ENCODE measurements at places on chromosomes 13 and 19. TPM values are rescaled to one million over a fixed set of nuclear protein-coding genes. Genes with fewer than 3 reads are reported as not detected.

- no peak for DNase-seq
Measured at GRCh38 chr13:101565317-101565716, 112.8 kb downstream of the ITGBL1 start.

The SLAIN1 gene
- 1.3 TPM for total RNA-seq

The CYP2A7 gene
- not detected for total RNA-seq

The ZNF57 gene
- 3.1 TPM for total RNA-seq

- DNase-seq = no peak
Measured at GRCh38 chr19:34104096-34104495, 68.2 kb upstream of the LSM14A start.

GRCh38 chr13:78265098-78265497 is 338.3 kb downstream of the POU4F1 start:
- DNase-seq = no peak

DNA sequence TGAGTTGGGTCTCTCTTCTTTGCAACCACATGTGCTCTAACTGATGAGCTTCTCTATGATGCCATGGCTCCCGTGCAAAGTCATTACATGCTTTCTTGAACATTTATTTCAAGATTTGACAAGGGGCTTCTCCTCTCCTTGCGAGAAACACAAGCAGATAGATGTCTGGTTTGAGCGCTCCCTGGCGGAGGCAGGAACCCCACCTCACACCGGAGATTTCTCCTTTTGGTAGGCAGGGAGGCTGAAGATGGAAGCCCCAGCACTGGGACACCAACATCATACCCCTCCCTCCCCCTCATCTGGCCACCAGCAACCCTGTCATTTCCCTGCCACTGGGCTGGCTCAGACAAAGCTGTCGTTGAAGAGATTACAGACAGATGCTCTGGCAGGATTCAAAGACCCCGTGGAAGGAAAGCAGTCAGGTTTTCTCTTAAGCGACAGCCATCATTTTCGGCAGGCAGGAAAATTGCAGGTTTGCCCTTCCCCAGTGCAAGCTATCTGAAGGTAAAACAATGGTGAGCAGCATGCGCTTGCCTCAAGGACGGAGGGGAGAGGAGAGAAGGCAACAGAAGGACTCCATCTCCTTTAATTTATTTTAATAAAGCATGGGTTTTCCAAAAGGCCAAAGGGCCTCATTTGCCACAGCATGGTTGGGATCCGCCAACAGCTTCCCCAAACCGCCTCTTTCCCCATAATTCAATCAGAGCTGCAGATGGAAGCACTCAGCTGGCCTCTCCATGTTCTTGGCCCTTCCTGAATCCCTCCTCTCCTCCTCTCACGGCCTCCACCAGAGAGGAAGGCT is 344.1 kb upstream of the TSHZ3 start:
- no peak for DNase-seq

DNA sequence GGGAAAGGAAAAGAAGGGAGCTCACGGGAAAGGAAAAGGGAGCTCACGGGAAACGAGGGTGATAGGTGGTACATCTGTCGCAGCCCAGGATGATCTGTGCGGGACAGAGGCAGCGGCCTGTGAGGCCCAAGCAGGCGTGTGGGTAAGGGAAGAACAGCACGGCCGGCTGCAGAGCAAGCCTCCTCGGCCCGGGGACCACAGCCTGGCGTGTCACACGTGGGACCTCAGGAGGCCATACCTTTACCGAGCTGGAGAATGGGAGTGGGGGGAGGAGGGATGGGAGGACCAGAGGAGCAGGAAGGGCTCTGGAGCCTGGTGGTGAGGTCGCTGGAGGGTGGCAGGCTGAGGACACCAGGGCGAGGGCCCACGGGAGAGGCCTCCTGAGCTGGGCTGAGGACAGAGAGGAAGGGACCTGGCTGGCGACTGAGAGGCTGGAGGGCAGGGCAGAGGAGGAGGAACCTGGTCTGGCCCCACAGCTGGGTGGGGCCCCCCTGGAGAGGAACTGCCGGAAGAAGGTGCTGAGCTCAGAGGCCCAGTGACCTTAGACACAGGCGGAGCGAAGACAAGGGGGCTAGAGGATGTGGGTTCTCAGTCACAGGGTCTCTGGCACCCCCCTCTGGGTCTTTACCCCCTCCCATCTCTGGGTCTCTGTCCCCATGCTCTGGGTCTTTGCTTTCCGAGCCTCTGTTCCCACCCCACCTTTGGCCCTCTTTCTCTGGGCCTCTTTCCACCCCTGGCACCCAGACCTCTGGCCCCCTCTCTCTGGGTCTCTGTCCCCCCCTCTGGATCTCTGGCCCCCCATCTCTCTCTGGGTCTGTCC is 2.9 kb upstream of the FTL start:
- no peak for DNase-seq

DNA sequence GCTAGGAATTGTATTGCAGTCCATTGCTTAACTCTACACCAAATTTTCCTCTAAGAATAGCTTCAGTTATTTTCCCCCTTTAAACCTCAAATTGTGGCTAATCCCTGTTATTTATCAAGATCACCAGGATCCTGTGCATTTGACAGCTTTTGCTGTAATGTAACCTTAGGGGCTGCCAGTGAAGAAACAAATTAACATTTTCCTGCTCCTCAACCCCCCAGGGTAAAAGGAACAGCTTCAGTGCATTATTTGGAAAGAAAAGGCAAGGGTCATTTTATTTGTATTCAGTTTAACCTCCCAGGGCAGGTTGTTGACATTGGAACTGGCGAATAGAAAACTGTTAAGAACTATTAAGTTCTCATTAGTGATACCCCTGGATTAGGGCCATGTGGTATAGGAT is 57.0 kb downstream of the PCDH20 start:
- DNase-seq = no peak

DNA sequence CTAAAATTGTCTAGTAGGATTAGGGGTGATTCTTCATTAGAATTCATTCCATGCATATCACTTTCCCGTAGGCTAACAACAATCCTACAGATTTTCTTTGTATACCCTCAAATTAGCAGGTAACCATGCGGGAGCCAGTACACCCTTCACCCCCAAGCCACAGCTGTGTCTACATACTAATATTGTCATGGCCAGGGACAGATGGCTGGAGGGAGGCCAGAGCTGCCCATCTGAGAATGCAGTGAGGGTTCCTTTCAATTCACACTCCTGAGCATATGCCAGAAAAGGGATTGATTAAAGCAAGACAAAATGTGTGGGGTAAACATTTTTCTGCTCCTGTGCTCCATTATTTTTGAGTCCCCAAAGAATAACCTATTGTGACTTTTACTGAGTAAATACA is 68.9 kb downstream of the FREM2 start:
- no peak for DNase-seq

GRCh38 chr13:99059498-99060075 is 81.7 kb upstream of the DOCK9 start:
- no peak for DNase-seq

The PCDH17 gene
- total RNA-seq = 10.1 TPM

DNA sequence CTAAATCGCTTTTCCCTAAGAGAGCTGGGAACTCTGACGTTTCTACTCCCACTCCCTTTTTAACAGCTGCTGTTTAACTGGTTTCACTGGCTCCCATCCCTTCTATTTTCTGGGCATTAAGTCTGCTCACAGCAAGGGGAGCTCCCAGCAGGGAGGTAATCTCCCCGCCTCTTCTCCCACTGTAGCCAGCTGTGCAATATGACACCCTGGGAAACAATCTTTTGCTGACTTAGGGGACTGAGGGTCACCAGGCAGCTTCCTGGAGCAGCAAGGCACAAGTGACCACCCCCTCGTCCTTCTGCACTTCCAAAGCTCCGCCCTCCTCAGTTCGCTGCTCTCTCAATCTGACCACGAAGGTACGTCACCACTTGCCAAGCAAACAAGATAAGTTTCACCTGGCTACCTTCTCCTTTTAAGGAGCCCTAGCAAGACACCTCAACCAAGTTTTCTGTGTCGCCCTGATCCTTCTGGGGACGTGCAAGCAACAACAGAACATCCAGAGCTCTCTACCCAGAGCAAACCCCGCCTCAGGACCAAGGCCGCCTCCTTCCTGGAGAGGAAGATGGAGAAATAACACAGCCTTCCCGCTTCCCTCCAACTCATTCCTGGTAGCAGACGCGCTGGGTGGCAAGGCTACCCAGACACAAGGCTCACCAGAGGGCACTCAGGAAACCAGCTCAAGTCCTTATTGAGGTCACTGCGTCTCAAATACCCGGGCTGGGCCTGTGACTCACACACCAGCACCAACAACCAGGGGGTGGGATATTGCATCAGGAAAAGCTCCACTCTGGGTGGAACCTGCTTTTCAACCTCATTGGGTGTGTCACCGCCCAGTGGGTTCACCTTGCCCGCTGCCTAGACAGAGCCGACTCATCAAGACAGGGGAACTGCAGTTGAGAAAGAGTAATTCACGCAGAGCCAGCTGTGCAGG is 92.4 kb downstream of the STK24 start:
- peak; percentile 77 for DNase-seq

- no peak for DNase-seq
Measured at GRCh38 chr13:99007414-99007986, 29.6 kb upstream of the DOCK9 start.

- peak; percentile 51 for DNase-seq
Measured at GRCh38 chr19:16293118-16294091, 31.2 kb upstream of the KLF2 start.

DNA sequence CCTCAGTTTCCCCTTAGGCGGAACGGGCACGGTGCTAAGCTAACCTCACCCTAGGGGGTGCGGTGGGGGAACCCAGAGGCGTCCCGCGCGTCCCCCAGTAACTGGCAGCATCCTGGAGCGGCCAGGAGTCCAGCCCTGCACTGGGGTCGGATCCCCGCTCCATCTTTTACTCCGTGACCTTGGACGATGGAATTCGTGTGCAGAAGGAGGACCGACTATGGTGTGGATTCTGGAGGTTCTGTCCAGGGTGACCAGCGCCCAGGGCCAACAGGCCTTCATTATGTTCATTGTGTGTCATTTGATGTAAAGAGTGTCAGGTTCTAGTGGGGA is 630 bp downstream of the SPPL2B start:
- no peak for DNase-seq

- DNase-seq = no peak
Measured at GRCh38 chr13:95156208-95156607, 145.0 kb downstream of the ABCC4 start.

The ICAM4 gene
- total RNA-seq = 7.5 TPM

DNA sequence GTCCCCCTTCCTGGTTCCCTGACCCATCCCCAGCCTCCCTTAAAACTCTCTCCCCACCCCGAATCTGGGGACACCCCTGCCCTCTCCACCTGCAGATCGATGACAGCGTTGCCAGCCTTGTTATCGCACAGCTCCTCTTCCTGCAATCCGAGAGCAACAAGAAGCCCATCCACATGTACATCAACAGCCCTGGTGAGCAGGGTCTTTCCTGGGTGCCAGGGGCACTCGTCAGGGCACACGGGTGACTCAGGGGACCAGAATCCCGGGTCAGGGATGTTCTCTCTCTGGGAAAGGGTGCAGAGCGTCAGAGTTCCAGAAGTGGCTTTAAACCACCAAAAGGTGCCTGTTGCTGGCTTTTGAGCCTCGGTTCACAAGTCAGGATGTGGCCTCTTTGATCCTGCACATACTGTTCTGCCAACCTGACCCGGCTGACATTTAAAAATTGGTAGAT is 1.0 kb downstream of the CLPP start:
- no peak for DNase-seq

The CRB3 gene
- total RNA-seq = 0.82 TPM

- peak; percentile 75 for DNase-seq
Measured at GRCh38 chr19:49983645-49984229, 22.8 kb upstream of the SIGLEC11 start.

DNA sequence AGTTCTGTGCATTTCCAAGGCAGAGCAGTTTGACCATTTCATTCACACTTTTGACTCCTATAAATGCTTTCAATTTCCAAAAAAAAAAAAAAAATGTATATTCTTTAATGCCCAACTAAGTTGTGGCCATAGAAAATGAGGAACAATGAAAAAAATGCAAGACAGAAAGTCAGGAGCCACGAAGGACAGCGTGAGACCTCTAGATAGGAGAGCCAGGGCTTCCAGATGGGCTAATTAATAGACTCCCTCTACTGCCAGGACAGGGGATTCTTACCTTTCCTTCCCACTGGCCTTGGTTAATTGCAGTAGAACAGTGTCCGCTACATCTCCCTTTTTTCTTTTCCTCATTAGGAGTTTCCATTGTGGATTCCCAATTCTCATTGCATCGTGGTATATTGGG is 8.6 kb downstream of the FPR3 start:
- no peak for DNase-seq

DNA sequence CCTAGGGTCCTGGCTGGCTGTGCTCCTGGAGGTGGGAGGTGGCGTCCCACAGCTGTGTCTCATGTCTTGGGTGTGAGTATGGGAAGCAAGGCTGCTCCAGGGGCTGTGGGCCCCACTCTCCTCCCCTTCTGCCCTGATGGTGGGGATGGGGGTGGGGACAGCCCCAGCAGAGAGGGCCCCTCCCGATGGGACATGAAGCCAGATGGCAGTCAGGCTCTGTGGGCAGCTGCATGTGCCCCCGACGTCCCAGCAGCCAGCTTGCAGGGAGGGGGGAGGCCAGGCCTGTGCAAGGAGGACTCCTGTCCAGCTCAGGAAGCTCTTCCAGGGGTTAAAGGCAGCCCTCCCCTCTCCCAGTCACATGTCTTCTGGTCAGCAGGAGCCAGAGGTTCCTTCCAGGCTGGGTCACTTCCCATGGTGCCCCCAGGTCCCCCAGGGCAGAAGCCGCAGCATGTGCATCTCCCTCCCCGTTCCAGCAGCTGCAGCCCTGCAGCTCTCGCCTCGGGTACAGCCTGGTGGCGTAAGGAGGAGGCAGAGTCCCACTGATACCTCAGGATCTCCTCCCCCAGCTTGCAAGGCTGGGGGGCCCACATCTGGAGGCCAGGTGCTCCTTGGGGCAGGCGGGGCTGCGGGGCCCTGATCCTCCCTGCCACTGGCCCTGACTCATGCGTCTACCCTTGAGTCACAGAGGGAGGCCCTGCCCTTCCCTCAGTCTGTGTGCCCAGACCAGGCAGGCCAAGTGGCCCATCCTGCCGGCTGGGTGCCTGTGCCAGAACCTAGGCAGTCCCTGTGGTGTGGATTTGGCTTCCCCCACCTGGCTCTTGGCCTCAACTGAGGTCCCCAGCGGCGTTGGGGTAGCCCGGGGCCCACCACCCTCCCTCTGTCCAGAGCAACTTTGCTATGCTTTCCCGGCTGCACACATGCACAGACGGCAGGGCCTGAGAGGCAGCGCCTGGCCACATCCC is 13.0 kb downstream of the YIPF2 start:
- DNase-seq = no peak

DNA sequence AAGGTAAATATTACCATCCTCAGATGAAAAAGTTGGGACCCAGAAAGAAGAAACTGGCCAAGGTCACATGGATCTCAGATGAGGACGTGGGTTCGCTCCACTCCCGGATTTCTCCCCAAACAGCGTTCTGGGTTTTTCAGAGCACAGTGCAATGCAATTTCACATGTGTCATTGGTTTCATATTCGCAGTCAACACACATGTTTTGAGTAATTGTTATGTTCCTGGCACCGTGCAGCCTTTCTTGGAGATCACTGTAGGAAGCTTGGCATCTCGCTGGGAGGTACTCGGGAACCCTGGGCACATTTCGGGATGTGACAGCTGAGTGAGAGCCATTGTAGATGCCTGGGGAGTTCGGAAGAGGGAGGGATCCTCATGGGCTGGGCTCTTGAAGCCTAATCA is 26.2 kb upstream of the CEBPG start:
- no peak for DNase-seq

The CABP5 gene
- total RNA-seq = not detected

Data from omental fat pad (tissue), 4 donors.